ENCODE measurements at places on chromosomes 13 and 19. TPM values are rescaled to one million over a fixed set of nuclear protein-coding genes. Genes with fewer than 3 reads are reported as not detected.
A peak's percentile ranks its signal among the peaks of the same experiment; 100 is the strongest.

GRCh38 chr19:46609511-46610412 lies 8.6 kb downstream of the CALM3 start:
- H3K4me1 ChIP-seq, result no peaks in the 10 kb centered on the region
- DNase-seq, result no peak
- peaks cover 10% of the 10 kb centered on the region for H3K36me3 ChIP-seq
- H3K4me3 ChIP-seq, result no peak overlapping the region
- H3K27ac ChIP-seq, result no peak overlapping the region

- H3K4me3 ChIP-seq, result no peak overlapping the region
- H3K36me3 ChIP-seq, result peaks cover 47% of the 10 kb centered on the region
- no peaks in the 10 kb centered on the region for H3K4me1 ChIP-seq
- no peak for DNase-seq
These were observed 1.6 kb downstream of the P2RY11 start for GRCh38 chr19:10112895-10113591.

DNA sequence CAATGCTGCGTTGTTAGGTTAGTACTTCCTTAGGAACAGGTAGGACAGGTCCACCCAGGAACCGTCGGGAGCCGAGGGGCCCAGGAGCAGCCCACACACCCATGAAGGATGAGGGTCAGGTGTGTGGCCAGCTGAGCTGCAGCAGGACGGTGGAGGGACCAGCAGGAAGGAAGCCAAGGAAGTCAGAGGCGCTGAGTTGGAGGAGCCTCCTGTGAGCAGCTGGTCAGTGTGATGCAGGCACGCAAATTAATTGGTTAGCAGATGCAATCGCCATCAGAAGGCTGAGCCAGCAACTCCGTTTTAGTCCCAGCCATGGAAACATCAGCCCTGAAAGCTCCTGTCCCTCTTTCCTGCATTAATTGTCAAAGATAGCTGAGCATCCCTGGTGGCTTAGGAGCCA lies 114.9 kb upstream of the SOX1 start:
- H3K27me3 ChIP-seq, result peaks cover 2% of the 10 kb centered on the region
- H3K4me3 ChIP-seq, result no peak overlapping the region
- H3K36me3 ChIP-seq, result no peaks in the 10 kb centered on the region
- no peak overlapping the region for H3K27ac ChIP-seq
- no peaks in the 10 kb centered on the region for H3K4me1 ChIP-seq

GRCh38 chr19:44050740-44051649 lies 841 bp upstream of the ZNF223 start:
- peak overlapping the region; percentile 77 for H3K27ac ChIP-seq
- no peaks in the 10 kb centered on the region for H3K36me3 ChIP-seq
- H3K4me3 ChIP-seq, result peak overlapping the region; percentile 67
- H3K27me3 ChIP-seq, result no peaks in the 10 kb centered on the region

GRCh38 chr13:80957019-80957655 lies 616.2 kb upstream of the SPRY2 start:
- no peak for DNase-seq
- no peaks in the 10 kb centered on the region for H3K27me3 ChIP-seq
- no peaks in the 10 kb centered on the region for H3K36me3 ChIP-seq
- H3K27ac ChIP-seq, result no peak overlapping the region
- no peak overlapping the region for H3K4me3 ChIP-seq

DNA sequence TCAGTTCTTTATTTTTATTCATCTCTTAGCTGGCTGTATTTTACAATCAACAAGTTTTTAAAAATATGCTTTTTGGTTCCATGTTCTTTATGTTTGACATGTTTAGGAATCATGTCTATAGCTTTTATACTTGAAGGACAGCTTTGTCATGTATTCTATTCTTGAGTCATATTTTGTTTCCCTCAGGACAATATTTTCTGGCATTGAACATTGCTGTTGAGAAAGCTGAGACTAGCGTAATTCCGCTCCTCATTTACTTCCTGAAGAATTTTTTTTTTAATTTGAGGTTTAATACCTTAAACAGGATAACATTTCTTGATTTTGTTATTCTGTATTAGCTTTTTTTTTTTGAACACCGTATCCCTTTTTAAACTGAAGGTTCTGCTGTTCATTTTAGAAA lies 53.2 kb downstream of the RB1 start:
- H3K4me1 ChIP-seq, result no peaks in the 10 kb centered on the region
- H3K36me3 ChIP-seq, result no peaks in the 10 kb centered on the region
- no peaks in the 10 kb centered on the region for H3K27me3 ChIP-seq
- H3K4me3 ChIP-seq, result no peak overlapping the region
- no peak overlapping the region for H3K27ac ChIP-seq

SAFB2 gene
- total RNA-seq, result 118 TPM

TUBA3C gene
- not detected for total RNA-seq

GRCh38 chr19:5785423-5785822 lies 877 bp upstream of the PRR22 start:
- H3K36me3 ChIP-seq, result peaks cover 45% of the 10 kb centered on the region
- no peaks in the 10 kb centered on the region for H3K4me1 ChIP-seq
- no peak overlapping the region for H3K4me3 ChIP-seq

OXGR1 gene
- not detected for total RNA-seq

GRCh38 chr13:99313501-99313900 lies 6.3 kb upstream of the GPR183 start:
- H3K36me3 ChIP-seq, result no peaks in the 10 kb centered on the region
- H3K4me1 ChIP-seq, result no peaks in the 10 kb centered on the region
- no peak overlapping the region for H3K27ac ChIP-seq
- DNase-seq, result no peak
- H3K27me3 ChIP-seq, result no peaks in the 10 kb centered on the region

ZNF547 gene
- 4.3 TPM for total RNA-seq

LGI4 gene
- total RNA-seq, result 16.3 TPM

DNA sequence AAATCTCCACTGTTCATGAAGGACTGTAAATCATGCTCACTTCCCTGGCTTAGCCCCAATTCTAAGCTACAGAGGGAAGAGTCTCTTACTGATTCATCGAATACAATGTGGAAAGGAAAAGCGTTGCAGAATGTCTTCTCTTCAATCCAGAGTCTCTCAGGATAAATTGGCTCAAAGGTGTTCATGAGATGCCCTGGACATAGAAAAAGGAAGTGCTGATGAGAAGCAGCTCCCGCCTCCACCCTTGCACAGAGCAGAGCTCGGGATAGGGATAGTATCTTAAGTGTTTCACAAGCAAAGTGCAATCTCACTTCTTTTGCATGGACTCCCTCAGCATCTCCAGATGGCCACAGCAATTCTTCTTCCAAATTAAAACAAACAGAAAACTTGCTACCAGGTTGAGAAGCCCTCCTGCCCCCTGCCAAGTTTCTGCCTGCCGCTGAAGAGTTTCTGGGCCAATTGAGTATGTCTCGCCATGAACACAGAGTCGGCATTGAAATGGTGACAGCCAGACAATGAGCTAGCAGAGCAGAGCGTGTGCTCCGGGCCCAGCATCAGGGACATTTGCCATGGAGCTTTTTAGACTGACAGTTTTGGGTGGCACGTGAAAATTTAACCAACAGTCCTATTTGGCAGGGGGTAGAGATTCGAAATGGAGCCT lies 85.7 kb downstream of the C13orf42 start:
- no peak overlapping the region for H3K27ac ChIP-seq
- no peak for DNase-seq
- no peak overlapping the region for H3K4me3 ChIP-seq
- no peaks in the 10 kb centered on the region for H3K27me3 ChIP-seq

GRCh38 chr13:38530492-38530891 lies 156.4 kb upstream of the FREM2 start:
- H3K4me3 ChIP-seq, result no peak overlapping the region
- no peak overlapping the region for H3K27ac ChIP-seq
- H3K27me3 ChIP-seq, result no peaks in the 10 kb centered on the region
- no peaks in the 10 kb centered on the region for H3K36me3 ChIP-seq

- no peak overlapping the region for H3K4me3 ChIP-seq
- no peaks in the 10 kb centered on the region for H3K27me3 ChIP-seq
- H3K36me3 ChIP-seq, result no peaks in the 10 kb centered on the region
- no peak overlapping the region for H3K27ac ChIP-seq
These were observed 18.3 kb downstream of the UBAC2 start for GRCh38 chr13:99218969-99219368.

SLC25A41 gene
- 0.18 TPM for total RNA-seq

DNA sequence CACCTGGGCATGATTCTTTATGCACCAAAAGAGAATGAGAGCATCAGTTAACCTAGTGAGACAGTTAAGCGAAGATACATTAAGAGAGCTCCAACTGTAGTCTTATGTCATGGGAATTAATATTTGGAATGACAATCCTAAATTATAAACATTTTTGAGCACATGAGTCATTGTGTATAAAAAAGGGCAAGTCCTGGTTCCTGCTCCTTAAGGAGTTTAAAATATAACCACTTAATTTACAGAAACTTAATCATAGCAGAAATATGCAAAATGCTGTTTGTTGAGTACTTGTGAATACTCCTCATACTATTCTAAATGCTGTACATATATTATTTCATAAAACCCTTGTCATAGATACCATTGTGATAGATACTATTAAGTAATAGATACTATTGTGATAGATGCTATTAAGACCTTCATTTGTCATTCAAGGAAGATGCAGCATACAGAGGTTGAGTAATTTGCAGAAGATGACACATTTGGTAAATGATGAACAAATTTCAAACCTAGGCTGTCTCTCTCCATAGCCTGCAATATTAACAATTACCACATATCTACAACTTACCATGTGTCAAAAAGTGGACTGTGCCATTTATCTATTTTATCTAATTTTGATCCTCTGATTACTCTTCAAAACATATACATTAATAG lies 301.0 kb downstream of the TBC1D4 start:
- no peaks in the 10 kb centered on the region for H3K4me1 ChIP-seq
- H3K27me3 ChIP-seq, result no peaks in the 10 kb centered on the region
- no peaks in the 10 kb centered on the region for H3K36me3 ChIP-seq
- H3K4me3 ChIP-seq, result no peak overlapping the region
